ENCODE measurements at places on chromosomes 16 and 17.

DNA sequence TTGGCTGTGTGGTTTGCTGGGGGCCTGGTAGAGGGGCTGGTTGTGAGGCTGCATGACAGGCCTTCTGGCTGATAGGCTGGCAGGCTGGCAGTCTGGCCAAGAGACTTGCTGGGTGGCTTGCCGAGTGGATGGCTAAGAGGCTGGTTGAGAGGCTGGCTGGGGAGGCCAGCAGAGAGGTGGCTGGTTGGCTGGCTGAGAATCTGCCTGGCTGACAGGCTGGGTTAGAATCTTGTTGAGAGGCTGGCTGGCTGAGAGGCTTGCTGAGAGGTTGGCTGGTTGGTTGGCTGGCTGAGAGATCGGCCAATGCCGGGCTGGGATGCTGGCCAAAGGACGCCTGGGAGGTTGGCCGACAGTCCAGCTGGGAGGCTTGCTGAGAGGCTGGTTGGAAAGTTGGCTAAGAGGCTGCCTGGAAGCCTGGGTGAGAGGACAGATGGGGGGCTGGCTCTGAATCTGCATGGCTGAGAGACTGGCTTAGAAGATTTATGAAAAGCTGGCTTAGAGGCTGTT, 35.9 kb upstream of the ACSM2B start:
- no peak for DNase-seq

GRCh38 chr16:87057951-87058560, 259.1 kb downstream of the C16orf95 start:
- no peak for DNase-seq

DNA sequence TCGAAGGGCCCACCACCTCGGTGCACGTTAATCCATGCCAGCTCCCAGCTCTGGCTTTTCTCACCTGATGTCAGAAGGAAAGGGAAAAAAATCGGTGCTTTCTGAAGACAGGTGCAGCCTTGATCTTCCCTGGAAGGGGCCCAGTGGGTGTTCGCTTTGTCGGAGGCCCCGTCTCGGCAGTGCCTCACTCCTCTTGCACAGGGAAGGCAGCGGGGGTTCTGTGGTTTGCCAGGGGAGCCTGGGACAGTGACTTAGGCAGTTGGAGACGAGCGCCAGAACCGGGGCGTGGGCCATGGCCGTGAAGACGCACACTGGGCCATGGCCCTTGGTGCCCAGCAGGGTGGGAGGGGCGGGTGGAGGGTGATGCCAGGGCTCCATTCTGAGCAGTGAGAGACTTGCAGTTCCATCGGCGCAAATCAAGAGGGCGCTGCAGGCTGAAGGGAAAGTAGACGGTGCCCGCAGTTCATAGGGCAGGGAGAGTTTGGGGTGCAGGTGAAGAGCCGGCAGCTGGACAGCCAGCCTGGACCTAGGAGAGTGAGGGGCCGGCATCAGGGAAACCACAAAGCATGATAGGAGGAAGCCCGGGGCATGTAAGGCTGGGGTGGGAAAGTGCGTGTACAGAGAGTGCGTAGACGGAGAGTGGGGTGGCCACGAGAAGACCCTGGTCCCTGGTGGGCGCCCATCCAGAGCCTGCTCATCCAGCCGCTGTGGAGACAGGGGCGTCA, 101.3 kb upstream of the CHMP6 start:
- DNase-seq, result no peak

DNA sequence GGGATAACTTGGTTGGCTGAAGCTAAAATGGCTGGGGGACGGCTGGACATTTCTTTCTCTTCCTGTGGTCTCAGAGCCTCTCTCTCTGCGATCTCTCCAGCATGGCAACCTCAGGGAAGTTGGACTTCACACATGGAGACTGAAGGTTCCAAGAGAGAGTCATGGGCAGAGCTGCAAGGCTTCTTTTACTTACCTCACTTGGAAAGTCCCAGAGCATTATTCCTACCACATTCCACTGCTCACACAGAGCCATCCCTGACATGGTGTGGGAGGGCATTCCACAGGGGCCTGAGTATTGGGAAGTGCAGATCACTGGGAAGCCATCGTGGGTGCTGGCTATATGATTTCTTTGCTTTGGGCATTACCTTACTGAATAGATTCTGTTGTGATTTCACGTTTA, 9.8 kb upstream of the SLC6A2 start:
- no peak for DNase-seq

DNA sequence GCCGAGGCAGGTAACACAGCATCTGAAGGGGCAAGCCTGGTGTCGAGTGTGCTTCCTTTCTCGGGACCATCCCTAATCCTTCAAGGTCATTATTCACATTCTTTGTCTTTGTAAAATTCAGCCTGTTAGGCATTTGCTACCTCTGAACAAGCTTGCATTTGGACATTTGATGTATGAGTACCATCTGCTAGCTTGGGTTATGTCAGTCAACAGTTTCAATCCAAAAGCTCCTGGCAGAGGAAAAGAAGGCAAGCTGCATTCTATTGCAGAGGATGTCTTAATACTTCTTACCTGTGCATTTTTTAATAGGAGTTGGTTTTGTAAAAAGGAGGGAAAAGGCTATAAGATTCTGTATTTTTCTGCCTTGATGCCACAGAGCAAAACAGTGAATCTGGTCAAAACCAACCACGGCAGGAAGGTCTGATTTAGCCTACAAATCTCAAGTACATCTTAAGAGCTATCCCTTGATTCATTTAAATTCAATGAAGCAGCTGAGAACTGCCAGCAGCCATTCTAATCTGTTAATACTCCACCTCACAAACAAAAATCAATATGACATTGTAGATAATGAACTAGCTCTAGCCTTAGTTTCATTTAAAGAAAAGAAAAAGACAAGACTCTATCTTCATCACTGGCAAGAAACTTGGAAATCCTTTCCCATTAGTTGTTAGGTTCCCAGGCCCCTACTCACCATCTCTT, 39.0 kb downstream of the TEX2 start:
- DNase-seq, result no peak

GRCh38 chr16:27920391-27920891, 143.1 kb downstream of the GSG1L start:
- no peak for DNase-seq

DNA sequence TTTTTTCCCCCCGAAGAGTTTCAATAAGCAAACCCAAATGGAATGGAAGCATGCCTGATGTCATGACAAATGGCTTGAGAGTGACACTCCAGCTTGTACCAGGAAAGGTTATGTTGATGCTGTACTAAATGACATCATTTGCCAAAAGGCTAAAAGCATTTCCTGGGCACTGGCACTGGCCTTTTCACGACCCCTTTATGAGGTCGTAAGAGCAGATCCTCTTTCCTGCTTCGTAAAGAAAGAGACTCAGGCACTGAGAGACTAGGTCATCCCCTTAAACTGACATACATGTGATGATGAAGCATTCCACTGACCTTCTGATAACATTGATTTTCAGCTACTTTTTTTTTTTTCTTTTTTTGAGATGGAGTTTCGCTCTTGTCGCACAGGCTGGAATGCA, 30.5 kb downstream of the CEP295NL start:
- no peak for DNase-seq

GRCh38 chr17:19392303-19392702, 5.3 kb upstream of the MFAP4 start:
- DNase-seq, result no peak

DNA sequence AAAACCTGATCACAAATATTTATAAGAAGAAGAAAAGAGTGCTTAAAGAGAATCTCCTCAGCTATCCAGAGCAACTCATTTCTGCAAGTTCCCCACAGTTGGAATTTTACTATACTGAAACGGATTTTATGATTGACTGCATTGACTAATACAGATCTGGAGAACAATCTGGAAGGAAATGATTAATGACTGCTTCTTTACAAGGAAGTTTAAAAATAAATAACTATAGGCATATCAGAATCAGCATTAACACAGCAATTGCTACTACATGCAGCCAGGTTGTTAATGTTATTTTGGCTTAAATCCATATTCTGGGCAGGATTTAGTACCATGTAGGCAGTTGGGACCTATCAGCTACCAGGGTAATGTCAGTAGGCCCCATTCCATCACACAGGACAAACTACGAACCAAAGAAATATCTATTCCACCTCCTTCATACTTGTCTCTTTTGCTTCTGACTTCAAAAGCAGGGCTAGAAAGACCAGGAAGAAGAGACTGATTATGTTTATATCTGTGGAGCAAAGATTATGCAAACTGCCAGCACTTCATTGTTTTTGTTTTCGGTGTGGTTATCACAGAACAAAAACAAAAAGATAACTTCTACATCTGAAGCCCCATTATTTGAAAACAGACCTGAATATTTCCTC, 3.9 kb downstream of the SKAP1 start:
- DNase-seq, result no peak

GRCh38 chr16:59632276-59632855, 898.2 kb upstream of the GOT2 start:
- DNase-seq, result no peak

GRCh38 chr17:8659758-8660410, 29.4 kb upstream of the MYH10 start:
- DNase-seq, result no peak

- DNase-seq, result no peak
Measured at GRCh38 chr16:58417600-58417999, 25.3 kb downstream of the GINS3 start.

DNA sequence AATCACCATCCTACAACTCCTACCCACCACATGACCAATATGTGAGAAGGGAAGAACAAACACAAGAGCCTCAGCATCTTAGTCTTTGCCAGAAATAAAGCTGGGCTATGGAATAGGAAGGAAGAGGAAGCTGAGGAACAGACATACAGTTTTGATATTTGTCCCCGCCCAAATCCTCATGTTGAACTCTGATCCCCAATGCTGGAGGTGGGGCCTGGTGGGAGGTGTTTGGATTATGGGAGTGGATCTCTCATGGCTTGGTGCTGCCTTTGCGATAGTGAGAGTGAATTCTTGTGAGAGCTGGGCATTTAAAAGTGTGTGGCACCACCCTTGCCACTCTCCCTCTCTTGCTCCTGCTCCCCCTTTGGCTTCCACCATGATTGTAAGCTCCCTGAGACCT, 52.4 kb upstream of the NLK start:
- no peak for DNase-seq

- DNase-seq, result no peak
Measured at GRCh38 chr16:66942981-66943380, 7.7 kb downstream of the CES2 start.

GRCh38 chr17:64459284-64459747, 10.4 kb downstream of the MILR1 start:
- no peak for DNase-seq

DNA sequence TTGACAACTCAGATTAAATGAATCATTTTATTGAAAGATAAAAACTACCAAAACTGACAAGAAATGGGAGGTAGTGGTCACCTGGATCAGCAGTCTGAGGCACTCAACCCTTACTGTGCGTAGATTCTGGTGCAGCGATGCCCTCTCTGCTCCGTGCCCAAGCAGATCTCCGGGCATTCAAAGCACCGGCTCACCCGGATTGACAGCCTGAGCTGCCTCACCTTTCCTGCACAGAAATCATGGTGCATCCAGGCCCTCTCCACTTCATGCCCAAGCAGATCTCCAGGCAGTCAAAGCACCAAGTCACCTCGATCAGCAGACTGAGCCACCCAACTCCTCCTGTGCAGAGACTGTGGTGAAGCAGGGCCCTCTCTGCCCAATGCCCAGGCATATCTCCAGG, 196.8 kb downstream of the CA10 start:
- DNase-seq, result no peak

DNA sequence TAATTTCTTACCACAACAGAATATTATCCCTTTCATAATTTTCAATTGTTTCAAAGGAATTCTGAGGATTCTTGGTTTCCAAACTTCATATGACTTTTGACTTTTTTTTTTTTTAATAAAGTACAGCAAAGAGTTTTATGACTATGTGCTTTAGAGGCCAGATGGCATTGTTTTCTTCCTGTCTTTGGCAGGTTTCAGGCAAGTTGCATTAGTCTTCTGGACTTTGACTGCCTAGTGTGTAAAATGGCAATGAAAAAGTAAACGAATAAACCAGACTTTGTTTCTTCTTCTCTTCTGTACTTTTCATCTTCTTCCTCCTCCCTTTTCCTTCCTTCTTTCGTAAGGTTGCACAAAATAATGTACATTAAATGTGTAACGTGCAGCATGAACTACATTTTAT, 172.6 kb upstream of the RBFOX1 start:
- no peak for DNase-seq

DNA sequence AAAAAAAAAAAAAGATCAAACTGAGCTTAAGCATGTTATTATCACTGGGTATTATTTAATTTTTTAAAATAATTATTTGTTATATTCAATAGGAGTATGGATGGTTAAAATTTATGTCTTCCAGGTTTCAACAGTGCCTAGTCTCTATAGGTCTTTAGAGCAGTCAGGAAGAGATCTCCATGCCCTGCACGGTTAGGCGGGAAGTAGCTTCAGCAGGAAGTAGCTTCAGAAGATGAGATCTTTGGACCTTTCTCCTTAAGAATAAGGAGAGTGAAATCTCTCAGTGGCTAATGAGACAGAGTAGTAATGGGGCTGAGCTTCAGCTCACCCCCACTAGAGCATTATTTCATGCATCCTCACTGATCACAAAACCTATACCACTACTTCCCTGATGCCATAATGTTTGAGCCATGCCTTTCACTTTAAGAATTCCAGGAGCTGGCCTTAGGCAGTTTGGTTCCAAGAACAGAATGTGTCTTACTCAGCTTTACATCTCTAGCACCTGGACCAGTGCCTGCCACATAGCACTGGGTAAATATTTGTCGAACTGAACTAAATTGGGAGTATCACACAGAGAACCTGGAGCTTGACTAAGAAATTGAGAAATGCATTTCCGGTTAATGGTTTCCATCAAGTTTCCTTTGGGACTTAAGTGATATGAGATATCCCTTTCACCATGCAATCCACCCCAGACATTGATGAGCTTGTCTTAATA, 43.5 kb downstream of the SCPEP1 start:
- DNase-seq, result no peak

DNA sequence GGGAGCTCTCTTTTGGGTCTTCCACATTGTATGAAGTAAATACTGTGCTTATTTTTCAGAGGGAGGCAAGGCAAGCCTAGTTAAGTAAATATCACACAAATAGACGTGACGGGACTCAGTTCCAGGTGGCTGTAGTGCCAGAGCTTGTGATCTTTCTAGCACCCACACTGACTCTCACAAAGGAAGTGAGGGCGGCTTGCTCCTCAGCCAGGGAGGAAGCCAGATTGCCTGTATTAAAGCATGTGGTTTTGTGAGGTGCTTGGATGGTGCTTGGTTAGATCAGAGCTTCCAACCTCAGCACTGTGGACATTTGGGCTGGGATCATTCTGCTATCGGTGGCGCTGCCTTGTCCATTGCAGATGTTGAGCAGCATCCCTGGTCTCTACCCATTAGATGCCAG, 80.1 kb downstream of the VAT1L start:
- no peak for DNase-seq

- no peak for DNase-seq
Measured at GRCh38 chr17:74163271-74163821, 40.1 kb upstream of the RPL38 start.

DNA sequence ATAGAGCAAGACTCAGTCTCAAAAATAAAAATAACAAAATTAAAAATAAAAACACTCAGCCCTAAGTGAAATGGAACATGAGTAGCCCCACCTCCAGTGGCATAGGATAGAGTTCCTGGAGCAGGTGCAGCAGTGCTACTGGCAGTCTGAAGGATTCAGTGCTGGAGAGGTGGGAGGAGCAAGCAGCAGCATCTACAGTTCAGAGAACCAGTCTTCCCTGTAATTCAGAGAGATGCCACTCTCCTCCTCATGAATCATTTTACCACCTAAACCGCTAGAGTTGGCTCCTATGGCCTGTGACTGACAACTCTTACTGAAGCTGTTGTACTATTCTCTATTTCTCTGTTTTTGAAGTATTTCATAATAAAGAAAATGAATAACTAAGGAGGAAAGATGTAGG, 56.0 kb upstream of the SMURF2 start:
- no peak for DNase-seq

- DNase-seq, result no peak
Measured at GRCh38 chr16:78098087-78098486, 1.4 kb upstream of the WWOX start.

All from activated CD4-positive, CD25-positive, alpha-beta regulatory T cell (primary cell).